ENCODE measurements at places on chromosomes 4 and X.

- DNase-seq = peak; percentile 20
These were observed 18.9 kb downstream of the ADD1 start for GRCh38 chr4:2862528-2862927.

- no peak for DNase-seq
These were observed 7.1 kb downstream of the PASD1 start for GRCh38 chrX:151570561-151570960.

- DNase-seq = no peak
These were observed 144.0 kb downstream of the ADAM29 start for GRCh38 chr4:175062183-175062592.

DNA sequence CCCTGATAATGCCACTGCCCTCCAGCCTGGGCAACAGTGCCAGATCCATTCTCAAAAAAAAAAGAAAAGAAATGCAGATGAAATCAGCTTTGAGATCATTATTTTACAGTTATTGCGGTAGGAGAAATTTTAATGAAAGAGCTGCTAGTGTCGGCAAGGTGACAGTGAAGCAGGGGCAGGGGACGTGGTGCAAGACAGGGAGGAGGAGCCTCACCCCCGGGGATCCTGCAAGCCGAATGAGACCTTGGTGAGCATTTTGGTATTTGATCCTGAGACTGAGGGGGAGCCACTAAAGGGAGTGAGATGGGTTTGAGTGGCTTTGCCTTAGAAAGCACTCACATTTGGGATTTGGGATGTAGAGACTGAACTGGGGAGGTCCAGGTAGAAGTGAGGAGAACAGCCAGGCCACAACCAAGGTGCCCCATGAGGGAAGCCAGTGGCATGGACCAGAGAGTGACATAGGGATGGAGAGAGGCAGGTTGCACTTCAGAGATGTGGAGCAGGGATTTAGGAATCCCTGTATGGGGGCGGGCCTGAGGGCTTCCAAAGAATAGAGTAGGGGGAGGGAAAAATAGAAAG lies 23.6 kb downstream of the RBM10 start:
- DNase-seq = no peak

GRCh38 chr4:99612281-99612680 lies 37.7 kb downstream of the MTTP start:
- DNase-seq = no peak

GRCh38 chrX:105823092-105823455 lies 735 bp downstream of the NRK start:
- DNase-seq = no peak

DNA sequence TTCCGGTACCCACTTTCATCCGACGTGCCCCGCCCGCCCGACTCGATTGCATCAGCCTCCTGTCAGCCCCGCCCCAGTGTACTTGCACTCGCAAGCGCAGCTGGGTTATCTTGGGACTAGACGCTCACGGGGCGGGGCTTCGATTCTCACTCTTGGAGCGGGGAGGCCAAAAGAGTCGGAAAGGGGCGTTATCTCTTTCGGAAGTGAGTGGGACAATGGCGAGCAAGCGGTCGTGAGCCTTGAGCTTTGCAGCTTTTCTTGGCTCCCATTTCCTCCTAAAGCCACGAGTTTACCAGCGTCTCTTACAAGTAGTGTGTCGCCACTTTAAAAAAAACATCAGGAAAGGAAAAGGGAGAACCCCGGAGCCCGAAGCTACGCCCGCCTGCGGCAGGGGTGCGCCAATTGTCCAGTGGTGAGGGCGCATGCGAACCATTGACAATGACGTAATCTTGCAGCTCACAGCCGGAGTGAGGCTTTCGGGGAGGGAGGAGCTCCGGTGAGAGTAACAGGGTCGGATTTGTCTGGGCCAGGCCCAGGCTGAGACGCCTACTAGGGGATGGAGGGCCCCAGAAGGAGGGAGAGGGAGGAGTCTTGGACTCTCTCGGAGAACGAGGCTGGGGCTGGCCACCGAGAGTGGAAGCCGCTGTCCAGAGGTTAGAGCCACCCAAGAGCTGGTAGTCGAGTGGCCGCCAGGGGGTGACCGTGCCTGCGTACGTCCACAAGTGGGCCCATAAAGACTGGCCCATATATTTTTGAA lies 109.5 kb downstream of the GNL3L start:
- DNase-seq = peak; percentile 94

DNA sequence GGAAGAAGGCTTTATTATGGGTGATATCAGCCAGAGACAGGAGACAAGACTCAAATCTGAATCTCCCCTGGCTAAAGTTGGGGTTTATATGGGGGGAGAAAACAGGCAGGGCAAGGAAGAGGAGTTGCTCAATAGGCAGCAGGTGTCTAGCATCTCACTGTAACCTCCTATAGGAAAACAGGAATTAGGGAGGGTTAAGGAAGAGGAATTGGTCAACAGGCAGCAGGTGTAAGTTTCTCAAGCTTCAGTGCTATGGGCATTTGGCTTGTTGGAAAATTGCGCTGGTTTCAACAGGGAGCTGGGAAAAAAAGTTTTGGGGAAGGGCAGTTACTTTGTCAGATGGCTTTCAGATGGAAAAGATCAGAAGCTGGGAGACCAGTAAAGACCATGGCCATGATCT lies 206.4 kb downstream of the NWD2 start:
- DNase-seq = no peak

DNA sequence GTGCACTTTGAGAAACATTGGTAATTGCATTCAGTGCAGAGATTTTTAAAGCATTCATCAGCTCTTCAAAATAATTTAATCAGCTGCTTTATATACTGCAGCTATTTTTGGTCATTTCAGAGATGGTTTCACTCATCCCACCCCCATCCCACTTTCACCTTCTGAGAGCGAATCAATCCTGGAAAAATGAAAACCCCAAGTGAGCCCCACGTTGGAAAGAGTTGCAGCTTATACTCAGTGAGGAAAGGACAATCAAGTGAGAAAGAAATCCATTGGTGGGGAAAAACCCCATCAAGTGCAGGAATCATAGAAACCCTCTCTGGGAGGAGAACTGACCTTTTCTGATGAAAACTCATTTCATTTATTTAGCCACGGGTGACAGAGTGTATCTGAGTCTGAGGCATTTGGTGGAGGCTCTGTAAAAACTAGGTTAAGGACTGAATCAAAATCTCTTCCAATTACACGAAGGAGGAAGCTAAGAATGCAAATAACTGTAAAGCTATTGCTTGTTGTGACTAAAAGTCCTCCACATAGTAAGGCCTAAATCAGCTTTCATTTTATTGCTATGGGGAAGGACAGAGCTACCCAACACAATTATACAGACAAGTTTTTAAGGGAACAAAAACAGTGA lies 240.4 kb upstream of the PGRMC2 start:
- no peak for DNase-seq

DNA sequence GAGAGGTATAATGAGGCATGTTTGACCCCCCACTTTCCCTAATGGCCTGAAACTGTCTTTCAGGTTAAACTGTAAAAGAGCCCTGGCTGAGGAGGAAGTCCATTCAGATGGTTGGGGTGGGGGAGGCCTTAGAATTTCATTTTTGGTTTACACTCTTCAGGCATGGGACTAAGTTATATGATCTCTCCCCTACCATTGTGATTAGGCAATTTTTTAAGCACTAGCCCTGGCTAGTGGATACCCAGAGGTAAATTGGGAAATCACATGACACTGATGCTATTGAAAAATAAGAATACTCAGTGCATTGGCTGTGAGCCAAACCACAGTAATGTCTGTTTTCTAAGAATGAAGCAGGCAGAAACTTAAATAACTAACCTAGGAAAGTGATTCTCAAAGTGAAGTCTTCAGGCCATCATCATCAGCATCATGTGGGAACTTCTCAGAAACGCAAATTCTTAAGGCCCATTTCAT lies 149.7 kb downstream of the RRAGB start:
- DNase-seq = no peak

GRCh38 chr4:13599159-13599558 lies 28.4 kb downstream of the BOD1L1 start:
- no peak for DNase-seq

Data from suppressor macrophage (primary cell).